Motor neuron (in vitro differentiated cells): ENCODE measurements at places on chromosomes 7 and 10. TPM values are rescaled to one million over a fixed set of nuclear protein-coding genes. Genes with fewer than 3 reads are reported as not detected.

DNA sequence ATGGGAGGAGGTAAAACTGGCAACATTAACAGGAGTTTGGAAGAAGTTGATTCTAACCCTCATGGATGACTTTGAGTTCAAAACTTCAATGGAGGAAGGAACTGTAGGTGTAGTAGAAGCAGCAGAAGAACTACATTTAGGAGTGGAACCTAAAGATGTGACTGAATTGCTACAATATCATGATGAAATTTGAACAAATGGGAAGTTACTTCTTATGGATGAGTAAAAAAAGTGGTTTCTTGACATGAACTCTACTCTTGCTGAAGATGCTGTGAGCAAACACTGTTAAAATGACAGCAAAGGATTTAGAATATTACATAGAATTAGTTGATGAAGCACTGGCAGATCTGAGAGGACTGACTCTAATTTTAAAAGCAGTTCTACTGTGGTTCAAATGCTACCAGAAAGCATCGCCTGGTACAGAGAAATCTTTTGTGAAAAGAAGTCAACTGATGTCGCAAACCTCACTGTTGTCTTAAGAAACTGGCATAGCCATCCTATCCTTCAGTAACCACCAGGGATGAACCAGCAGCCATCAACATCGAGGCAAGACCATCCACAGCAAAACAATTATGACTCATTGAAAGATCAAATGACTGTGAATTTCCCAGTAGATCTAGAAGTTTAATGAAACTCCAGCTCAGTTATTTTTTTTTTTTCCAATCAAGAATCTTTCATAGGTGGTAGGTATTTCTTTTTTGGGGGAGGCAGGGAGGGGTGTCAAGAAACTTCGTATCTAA is 20.8 kb downstream of the BRAF start:
- ATAC-seq, result no peak

- no peak for ATAC-seq
Observed at GRCh38 chr7:155851892-155852291, 39.6 kb upstream of the SHH start.

Gene MOSPD3
- 12.6 and 14.8 TPM in 2 replicates for total RNA-seq

DNA sequence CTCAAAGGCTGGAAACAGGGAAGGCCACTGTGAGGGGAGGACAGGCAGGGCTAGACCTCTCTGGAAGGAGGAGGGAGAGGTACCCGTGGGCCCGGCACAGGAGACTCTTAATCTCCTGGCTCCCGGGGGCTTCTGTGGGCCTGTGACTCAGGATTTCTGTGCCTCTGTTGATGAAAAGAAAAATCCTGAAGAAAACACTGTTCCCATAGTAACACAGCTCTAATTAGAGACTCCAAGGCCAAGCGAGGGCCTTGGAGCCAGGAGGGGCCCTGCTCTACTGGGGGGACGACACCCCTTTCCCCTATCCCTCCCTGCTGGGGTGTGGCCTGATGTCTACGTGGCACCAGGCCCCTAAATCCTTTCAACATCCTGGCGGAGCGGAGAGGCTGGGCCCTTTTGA is 174.1 kb upstream of the TNRC18 start:
- ATAC-seq, result no peak

- no peak for ATAC-seq
Observed at GRCh38 chr10:119829429-119829828, 43.2 kb downstream of the MCMBP start.

Gene HABP2
- total RNA-seq, result 0.28 and 0.49 TPM in 2 replicates

DNA sequence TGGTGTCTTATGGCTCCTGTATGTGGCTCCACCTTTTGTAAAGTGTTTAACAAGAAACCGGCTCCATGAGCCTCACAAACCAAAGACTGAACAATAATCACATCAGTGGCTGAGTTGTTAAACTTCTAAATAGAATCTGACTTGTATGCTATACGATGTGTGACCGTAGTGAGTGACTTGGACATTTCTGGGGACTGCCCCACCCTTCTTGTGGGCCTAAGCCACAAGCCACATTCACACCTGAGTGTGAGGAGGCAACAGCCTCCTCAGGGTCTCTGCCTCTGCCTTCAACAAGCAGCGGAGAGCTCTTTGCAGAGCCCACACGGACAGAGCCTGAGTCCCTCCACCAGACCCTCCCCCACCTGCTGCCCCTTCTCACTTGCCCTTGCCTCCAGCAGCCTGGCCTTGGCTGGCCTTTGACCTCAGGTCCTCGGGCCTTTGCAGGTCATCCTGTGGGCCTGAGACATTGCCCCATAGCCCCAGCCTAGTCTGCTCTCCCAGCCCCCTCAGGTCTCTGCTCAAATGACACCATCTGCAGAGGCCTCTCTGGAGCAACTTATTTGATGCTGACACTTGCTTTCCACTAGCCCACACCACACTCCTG is 156.8 kb upstream of the TNS3 start:
- no peak for ATAC-seq

Gene TUBAL3
- not detected in 2 replicates for total RNA-seq

Gene SEMA4G
- 11.5 and 17.0 TPM in 2 replicates for total RNA-seq

Gene OR9A2
- total RNA-seq, result 0.41 and 0.67 TPM in 2 replicates

DNA sequence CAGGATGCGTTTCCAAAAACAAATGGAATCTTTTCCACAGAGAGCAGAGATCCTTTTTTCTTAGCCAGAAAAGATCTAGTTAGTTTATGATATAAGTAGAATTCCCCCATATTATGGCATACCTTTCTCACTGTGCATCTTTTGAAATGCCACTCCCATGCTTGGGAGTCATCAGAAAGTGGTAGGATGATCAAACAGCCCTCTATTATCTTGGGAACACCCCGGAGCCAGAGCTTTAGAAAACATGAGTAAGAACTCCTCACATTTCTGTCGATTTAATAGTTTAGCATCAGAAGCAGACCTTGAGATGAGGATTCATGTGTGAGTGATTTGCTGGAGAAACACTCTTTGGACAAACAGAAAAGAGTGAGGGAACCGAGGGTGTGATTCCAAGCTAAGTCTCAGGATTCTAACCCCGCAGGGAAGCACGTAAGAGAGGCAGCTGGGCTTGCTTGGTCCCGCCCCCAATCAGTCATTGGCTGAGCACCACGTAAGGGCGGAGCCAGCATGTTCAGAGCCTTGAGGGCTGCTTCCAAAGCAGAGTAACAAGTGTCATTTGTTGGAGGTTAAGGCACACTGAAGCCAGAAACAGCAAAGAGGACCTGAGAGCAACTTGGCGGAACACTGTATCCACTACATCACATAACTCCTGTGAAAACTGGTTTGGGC is 43.7 kb upstream of the NXPH1 start:
- ATAC-seq, result peak; percentile 99

DNA sequence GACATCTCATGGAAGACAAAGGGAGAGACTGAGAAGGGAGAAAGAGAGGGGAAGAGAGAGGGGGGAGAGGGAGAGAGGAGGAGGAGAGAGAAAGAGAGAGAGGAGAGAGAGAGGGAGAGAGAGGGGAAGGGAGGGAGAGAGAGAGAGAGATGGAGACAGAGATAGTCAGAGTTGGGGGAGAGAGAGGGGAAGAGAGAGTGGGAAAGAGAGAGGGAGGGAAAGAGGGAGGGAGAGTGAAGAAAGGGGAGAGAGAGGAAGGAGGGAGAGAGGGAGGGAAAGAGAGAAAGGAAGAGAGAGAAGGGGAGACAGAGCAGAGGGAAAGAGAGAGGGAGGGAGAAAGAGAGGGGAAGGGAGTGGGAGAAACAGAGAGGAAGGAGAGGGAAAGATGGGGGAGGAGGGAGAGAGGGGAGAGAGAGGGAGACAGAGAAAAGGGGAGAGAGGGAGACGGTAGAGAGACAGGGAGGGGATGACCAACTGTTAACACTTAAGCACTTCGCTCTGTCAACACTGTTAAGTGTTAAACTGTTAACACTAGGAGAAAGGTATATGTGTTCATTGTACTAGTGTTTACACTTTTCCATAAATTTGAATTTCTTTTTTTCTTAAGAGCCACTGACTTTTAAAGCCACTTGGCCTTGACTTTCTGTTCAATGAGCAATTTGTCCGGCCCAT is 21.8 kb upstream of the SDK1 start:
- no peak for ATAC-seq

DNA sequence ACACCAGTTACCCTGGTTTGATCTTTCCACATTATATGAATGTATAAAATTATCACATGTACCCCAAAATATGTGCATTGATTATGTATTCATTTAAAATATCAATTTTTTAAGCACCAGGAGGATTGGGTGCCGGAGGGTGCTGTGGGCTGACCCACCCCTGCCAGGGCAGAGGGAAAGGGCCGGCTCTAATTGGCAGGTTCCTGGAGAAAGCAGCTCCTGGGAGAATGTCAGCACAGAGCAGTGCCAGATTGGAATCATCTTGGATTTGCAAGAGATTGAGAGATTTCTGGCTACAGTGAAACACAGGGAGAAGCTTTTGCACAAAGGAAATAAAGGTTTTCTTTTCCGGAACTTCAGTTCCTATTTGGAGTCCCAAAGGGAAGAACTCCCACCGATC is 264.4 kb upstream of the TCERG1L start:
- no peak for ATAC-seq

Gene DIP2C
- total RNA-seq, result 20.7 and 21.2 TPM in 2 replicates

DNA sequence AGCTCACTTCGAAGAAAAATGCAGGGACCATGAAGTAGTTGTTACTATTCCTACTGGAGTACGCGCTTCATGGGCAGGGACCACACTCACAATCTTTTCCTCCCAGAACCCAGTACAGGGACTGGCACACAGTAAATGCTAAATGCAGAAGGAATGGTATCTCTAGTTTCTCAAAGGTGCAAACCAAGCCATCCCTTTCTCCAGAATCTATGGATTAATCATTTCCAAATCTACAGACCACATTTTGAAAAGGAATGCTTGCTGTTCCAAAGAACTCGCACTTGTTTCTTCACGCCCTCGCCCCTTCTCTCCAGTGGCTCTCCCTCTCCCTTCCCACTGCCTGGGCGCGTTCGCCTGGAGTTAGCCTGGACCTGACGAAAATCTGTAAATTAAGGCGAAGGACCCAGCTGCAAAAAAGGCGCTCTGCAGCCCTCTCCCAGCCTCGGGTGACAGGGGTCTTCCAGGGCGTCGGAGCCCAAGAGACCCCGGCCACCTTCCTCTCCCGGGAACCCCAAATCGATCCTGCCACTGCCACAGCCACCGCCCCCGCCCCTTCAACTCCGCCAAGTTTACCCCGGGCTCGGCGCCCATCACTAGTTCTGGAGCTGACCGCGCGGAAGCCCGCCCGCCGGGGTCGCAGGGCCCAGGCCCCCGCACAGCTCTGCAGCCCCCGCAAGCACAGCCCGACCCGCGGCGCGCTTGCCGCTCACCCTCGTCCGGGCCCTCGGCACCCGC is 527 bp downstream of the PDIA4 start:
- ATAC-seq, result no peak

DNA sequence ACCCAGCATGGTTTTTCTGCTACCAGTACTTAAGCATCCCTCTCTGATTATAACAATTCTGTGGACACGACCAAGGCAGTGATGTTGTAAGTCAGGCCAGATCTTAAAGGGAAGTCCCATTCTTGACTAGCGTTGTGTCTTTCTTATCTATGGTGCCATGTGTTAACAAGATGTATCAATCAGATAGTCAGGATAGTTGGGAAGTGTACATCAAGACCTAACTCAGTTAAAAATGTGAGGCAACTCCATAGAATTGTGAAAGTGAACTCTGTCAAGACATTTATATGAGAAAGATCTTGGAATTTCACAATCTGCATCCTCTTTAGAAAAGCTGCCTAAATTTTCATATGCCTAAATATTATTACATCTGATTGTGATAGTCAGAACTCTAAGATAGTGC is 341.7 kb upstream of the SEMA3D start:
- no peak for ATAC-seq

GRCh38 chr7:41404375-41405074 is 298.4 kb downstream of the INHBA start:
- no peak for ATAC-seq

Gene SAP25
- total RNA-seq, result 2.0 and 2.9 TPM in 2 replicates

- ATAC-seq, result no peak
Observed at GRCh38 chr7:21749378-21749777, 196.3 kb downstream of the CDCA7L start.

Gene C10orf53
- total RNA-seq, result 0.26 and 0.49 TPM in 2 replicates

DNA sequence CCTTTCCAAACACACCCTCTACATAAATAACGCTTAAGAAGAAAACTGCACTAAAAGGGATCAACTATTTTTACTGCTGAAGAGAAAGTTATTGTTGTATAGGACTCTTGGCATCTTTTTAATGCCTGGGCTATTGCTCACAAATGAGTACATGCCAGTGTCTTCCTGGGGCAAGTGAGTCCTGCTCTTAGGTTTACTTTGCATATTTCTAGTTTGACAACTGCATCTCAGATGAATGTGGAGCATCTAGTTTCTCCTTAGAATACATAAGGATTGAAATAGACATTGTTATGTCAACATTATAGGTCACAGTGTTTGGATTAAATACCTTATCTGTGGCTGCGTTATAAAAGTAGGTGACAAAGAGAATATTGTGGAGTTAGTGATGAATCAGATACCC is 44.5 kb downstream of the PSMC2 start:
- ATAC-seq, result no peak

- no peak for ATAC-seq
Observed at GRCh38 chr10:130489891-130490290, 353.7 kb downstream of the GLRX3 start.

DNA sequence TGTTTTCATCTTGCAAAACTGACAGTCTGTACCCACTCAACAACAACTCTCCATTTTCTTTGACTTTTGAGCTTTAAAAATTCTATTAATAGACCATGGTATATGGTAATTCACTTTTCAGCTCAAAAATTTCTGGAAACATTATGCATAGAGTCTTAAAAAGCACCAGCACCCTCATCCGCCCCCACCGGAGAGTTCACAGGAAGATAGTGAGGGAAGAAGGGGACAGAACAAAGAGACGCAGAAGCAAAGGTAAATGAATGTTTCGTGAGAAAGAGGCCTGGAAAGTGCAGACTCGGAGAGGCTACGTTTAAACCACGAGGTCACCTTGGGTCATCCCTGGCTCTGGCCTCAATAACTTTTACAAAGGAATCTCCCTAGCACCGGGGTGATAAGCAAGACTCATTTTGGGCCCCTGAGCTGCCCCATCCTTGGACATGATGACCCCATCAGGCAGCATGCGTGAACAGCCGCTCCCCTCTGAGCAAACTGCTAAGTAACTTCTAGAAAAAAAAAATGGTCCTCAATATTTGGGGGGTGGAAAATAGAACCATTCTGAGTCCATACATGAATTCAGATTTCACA is 96.3 kb downstream of the CPXM2 start:
- no peak for ATAC-seq

Gene VPS37D
- total RNA-seq, result 23.8 and 25.9 TPM in 2 replicates

Gene MDFIC
- total RNA-seq, result 44.6 and 54.2 TPM in 2 replicates

DNA sequence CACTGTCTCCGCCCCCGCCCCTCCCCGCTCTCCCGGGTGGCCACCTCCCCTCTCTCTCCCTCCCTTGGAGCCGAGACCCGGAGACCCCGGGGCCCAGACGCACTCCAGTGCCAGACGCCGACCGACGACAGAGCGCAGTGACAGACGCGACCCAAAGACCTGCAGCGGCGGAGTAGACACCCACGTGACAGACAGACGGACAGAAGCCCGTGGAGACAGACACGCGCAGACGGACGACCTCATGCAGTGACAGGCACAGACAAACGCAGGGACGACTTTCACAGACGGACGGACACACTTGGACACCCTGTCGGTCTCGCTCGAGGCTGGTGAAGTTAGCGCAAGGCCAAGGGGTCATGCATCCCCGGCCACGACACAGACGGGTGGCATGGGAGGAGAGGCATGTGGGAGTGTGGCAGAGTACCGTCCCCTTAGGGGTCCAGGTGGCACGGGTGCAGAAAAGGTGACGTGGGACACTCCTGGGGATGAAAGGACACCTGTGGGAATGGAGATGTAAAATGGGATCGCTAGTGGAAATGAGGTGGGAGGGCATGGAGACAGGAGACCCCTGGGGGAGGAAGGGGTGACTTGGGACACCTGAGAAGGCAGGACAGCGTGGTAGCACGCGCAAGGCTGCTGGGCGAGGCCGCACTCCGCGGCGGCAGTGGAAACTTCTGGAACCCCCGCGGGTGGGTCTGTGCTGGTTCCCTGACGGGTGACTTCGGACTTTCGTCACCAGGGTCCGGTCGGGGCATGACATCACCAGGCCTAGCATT is 456 bp upstream of the ACHE start:
- peak; percentile 51 for ATAC-seq
